ENCODE measurements at places on chromosomes 4 and X. TPM values are rescaled to one million over a fixed set of nuclear protein-coding genes. Genes with fewer than 3 reads are reported as not detected.

TCEAL7 gene
- total RNA-seq: 2.4 TPM

DNA sequence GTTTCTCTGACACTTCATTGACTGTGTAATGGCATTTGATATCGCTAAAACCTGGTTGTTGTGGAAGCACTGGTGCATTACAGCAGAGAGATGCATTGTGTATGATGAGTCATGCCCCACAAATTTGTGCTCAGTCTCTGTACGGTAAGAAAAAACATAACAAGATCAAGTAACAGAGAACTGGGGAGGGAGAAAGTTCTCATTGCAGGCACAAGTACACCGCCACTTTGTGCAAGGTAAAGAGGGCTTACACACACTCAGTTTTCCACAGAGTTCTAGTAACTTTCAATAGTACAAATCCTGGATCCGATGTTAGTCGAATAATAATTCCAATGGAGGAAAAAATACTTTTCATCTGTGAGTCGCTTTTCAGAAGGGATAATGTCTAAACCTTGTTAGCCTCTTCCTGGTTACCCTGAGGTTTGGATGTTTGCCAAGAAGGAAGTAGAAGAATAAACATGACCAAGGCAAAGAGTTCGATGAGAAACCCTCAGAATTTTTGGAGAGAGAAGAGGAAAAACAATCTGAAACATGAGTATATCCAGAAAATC is 512.5 kb upstream of the SLIT2 start:
- no peak for DNase-seq

DNA sequence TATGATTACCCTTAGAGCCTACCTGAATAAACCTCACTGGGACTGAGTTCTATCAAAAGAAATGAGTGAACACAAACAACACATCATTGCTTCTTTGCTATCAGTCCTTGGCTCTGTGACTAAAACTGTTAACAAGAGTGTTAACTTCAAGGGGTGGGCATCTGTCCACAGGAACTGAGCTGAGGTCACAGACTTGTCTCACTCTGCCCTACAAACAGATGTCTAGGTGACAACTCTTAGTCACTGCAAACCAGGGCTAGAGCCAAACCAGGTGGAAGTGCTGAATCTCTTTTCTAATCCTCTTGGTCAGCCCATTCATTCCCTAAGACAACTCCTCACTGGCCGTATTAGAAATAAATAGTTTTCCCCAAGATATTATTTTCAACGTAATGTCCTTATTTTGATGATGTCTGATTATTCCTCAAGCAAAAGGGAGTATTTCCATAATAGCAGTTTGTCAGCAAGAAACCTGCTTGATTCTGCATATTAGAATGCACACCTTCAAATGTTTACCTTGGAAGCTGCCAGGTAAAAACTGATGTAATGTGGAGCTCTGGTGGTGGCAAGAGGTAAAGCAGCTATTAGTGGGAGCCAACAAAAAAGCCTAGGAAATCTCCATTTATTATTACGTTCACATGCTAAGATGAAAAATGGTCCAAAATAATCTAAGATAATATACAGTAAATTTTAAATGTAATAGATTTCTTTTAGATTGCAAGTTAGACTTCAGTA is 4.0 kb downstream of the COL25A1 start:
- DNase-seq: no peak

- DNase-seq: no peak
Measured at GRCh38 chr4:132818091-132818490, 331.0 kb upstream of the PCDH10 start.

GRCh38 chr4:38223782-38224236 is 263.6 kb downstream of the PTTG2 start:
- no peak for DNase-seq

MAMLD1 gene
- 11.2 TPM for total RNA-seq

SAGE1 gene
- total RNA-seq: not detected

GABRG1 gene
- 0.16 TPM for total RNA-seq

DNA sequence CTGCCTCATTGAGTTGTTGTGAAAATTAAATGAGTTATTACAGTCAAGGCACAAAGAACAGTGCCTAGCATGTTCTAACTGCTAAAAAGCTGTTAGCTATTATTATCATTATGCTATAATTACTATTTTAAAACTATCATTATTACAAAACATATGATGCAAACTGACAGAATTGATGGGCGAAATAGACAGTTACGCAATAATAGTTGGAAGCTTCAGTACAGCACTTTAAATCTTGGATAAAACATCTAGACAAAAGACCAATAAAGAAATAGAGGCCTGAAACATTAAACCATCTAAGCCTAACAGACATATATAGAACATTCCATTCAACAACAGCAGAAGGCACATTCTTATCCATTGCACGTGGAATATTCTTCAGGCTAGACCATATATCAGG is 73.0 kb downstream of the TAB3 start:
- DNase-seq: no peak

GAGE1 gene
- not detected for total RNA-seq

AKAP4 gene
- total RNA-seq: not detected

DNA sequence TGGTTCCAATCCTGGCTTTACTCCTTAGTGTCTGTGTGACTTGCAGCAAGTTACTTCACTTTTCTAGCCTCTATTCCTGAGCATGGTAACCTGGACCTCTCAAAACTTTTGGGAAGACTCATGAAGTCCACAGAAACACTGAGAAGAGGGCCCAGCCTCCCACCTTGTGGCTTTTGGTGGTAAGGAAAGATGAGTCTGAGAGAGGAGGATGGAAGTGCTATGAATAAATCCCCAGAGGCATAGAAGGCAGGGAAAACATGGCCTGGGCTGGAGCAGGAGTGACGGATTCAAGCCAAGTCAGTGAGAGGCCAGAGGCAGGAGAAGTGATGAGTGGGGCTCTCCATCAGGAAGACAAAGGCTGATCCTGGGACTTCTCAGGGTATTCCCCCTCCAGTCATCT is 10.9 kb upstream of the MAGEA4 start:
- no peak for DNase-seq

GIMD1 gene
- not detected for total RNA-seq

GRCh38 chr4:152158225-152158624 is 377.7 kb downstream of the FBXW7 start:
- no peak for DNase-seq

EDA2R gene
- 1.2 TPM for total RNA-seq

- DNase-seq: no peak
Measured at GRCh38 chr4:69156913-69157312, 57.6 kb downstream of the UGT2B11 start.

GRCh38 chrX:20042221-20042620 is 51.4 kb upstream of the BCLAF3 start:
- DNase-seq: no peak

DNA sequence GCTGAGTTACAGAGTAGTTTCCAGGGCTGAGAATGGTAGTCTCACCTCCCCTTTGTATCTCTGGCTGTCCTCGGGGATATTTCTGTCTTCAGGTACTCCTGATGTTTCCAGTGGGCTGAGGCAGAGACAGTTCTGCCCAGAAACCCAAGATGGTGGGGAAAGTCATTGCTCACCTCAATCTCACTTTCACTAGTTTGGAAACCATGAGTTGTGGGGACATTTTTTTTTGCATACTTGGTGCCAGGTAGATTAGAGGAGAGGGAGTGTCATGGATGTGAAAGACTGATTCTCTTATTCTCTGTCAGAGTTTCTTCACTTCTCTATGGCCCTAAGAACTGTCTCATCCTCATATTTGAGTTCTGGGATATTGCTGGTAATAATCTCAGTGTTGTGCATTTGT is 708.6 kb upstream of the MAGEB2 start:
- no peak for DNase-seq

GJB1 gene
- not detected for total RNA-seq

IBSP gene
- total RNA-seq: not detected

DNA sequence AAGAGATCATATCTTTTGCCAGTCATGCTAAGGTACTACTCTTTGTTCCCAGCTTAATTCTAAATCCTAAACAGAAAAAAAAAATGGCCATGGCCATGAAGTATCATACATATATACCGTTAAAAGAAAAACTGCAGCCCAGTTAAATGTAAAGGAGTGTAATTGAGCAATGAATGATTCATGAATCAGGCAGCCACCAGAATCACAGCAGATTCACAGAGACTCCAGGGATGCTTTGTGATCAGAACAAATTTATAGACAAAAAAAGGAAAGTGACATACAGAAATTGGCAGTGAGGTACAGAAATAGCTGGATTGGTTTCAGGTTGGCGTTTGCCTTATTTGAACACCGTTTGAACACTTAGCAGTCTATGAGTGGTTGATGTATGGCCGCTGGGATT is 42.1 kb upstream of the PDGFC start:
- DNase-seq: no peak

GAGE13 gene
- not detected for total RNA-seq

- no peak for DNase-seq
Measured at GRCh38 chrX:22541926-22542325, 269.2 kb downstream of the CBLL2 start.

DNA sequence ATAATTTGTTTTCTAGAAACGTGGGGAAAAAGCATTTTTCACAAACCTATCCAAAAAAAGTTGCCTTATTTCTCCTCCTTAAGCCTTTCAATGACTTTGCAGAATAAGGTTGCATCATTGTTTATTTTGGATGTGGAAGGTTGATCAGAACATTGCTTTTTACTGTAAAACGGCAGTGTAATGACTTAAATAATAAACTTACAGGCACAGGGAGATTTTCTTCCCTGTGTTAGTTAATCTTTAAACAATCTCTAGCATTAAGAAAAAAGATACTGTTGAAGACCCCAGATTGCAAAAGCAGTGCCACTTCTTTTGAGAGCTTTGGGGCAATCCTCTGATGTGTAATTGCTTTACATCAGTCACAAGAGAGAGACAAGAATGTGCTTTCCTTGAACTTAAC is 153.4 kb downstream of the ARX start:
- no peak for DNase-seq

GRCh38 chrX:129754056-129755024 is 15.6 kb downstream of the XPNPEP2 start:
- DNase-seq: no peak

DNA sequence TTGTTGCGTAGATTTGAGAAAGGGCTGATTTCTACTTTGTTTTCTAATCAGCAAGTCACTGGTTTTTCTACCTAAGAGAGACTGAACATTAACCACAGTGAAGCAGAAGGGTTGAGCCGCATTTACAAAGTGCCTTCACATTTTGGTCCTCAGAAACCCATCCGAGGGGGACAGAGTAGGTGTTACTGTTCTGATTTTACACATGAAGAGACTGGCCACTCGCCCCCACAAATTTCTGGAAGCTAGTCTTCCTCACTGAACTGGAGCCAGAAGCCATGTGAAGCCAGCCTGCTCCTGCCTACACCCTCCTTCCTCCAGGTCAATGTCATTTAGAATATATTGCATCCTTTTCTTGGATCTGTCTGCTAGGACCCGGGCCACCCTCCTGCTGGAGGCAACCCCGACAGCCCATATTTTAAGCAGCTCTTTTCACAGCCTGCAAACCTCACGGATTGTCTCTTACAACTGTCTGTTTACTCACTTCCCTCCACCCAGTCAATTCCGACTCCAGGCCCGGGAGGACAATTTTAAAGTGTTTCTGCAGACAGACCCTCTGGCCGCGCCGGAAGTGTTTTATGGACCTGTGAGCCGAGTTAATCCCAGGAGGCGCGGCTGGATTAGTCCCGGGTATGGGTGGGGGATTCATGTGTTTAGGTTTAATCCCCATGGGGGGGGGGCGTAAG is 73.2 kb upstream of the BCOR start:
- no peak for DNase-seq

DNA sequence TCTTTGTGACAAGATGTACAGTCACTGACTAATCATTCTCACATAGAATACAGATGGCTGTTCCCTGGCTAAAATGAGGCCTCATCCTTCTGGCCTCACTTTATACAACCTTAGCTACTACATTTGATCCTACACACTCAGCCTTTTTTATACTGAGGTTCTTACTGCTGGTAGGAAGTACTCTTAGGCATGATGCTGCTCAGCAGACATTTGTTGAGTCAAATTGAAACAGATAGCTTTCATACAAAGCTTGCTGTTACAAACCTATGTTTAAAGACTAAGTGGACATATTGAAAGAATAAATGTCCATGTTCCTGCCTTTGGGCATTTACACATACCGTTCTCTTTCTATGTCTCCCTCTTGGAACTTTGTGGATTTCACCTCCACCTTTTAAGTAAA is 154.9 kb downstream of the NPFFR2 start:
- DNase-seq: no peak

CXCR3 gene
- 0.22 TPM for total RNA-seq

DNA sequence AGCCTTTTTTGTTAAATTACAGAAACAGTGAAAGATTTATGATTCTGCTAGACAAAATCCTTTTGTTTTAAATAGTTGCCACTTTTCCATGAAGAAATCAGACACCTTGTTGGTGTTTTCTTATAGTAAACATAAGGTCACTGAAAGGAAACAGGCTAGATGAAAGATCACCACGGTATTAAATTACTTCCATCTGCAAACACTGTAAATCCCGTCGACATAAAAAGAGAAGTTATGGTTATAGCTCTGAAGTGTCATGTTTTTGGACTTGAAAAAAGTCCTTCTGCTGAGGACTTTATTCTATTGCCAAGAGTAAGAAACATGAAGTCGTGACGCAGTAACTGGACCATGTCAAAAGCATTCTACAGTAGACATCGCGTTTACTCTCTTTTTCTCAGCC is 567.6 kb upstream of the SLIT2 start:
- no peak for DNase-seq

All from mesenteric fat pad (tissue), 1 donor.